ENCODE measurements at places on chromosomes 2 and 18.

GRCh38 chr2:22403748-22404147, 981.2 kb upstream of the KLHL29 start:
- DNase-seq: no peak

DNA sequence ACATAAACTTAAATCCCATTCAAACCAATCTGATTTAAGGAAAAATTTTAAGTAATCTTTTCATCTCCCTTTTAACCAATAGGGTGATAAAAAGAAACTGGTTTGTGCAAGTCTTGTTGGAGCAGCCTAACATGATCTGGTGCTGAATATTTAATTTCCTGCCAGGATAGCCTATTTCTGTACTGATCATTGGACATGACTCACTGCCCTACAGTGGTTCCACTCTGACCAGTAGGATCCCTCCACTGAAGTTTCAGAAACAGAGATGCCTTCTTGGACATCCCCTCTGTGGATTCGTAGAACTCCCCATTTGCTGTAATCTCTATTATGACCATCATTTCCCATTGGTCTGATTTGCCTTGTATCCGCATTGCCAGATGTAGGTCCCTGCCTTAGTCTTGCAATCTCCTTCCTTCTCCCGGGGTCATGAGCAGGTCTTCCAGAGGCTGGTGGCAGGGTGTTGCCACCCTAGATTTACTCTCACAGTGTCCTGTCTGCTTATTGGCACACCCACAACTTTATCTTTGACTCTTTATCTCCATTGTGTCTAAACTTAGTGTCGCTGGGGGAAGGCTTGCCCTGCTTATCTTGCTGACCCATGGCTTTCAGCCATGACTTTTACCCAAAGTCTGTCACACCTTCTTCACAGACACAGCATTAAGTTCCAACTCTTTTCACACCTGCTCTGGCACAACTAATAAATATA, 12.3 kb upstream of the SETBP1 start:
- no peak for DNase-seq

DNA sequence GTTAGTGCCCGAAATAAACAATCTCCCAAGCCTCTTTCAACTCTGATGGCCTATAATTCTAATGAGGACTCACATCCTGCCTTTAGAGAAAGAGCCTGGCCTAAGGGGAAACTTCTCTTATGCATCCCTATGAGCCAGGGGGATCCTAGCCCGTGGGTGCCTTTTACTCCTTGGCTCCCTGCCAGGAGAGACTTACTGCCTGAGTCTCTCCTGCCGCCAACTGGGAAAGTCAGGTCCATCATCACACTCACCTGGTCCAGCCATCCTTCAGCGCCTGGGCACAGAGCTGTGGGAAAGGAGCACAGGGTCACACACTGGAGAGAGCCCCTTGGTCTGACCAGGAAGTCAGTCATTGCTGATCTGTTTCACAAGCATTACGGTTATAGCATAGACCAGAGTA, 24.1 kb downstream of the ENOSF1 start:
- DNase-seq: peak; percentile 48

- DNase-seq: peak; percentile 69
Measured at GRCh38 chr18:25832001-25832604, 258.3 kb downstream of the SS18 start.

- DNase-seq: peak; percentile 44
Measured at GRCh38 chr2:71778514-71778913, 325.2 kb downstream of the DYSF start.

- no peak for DNase-seq
Measured at GRCh38 chr2:221437056-221437455, 135.0 kb downstream of the EPHA4 start.

DNA sequence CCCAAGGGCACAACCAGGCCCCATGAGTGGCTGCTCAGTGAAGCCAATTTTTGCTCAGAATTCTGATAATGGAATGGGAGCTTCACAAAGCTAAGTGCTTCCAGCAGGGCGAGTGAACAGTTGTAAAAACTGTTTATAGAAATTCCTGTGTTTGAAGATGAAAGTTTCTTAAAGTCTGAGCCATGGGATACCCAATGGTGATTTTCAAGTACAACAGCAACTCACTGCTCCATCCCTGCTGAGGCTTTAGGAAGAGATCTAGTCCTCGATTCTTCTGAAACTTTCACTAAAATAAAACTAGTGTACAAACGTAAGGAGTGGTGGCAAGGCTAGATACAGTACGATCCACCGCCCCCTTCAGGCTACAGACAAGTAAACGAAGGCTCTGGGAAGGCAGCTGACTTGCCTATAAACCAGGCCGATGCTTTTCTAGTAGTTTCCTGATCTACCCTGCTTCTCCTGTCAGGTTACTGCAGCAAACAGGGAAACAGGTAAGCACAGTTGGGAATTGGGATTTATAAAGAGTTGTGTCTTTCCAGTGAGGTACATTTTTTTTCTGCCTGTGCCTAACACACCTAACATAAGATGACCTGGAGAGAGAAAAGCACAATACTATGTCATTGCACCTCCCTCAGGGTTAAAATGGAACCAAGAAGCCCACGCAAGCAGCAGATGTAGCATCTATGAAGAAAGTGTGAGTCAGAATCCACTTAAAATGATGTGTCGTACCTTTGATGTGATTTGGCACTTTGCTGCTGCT, 108.7 kb downstream of the UXS1 start:
- peak; percentile 34 for DNase-seq

- DNase-seq: no peak
Measured at GRCh38 chr18:10145546-10145945, 231.7 kb downstream of the VAPA start.

DNA sequence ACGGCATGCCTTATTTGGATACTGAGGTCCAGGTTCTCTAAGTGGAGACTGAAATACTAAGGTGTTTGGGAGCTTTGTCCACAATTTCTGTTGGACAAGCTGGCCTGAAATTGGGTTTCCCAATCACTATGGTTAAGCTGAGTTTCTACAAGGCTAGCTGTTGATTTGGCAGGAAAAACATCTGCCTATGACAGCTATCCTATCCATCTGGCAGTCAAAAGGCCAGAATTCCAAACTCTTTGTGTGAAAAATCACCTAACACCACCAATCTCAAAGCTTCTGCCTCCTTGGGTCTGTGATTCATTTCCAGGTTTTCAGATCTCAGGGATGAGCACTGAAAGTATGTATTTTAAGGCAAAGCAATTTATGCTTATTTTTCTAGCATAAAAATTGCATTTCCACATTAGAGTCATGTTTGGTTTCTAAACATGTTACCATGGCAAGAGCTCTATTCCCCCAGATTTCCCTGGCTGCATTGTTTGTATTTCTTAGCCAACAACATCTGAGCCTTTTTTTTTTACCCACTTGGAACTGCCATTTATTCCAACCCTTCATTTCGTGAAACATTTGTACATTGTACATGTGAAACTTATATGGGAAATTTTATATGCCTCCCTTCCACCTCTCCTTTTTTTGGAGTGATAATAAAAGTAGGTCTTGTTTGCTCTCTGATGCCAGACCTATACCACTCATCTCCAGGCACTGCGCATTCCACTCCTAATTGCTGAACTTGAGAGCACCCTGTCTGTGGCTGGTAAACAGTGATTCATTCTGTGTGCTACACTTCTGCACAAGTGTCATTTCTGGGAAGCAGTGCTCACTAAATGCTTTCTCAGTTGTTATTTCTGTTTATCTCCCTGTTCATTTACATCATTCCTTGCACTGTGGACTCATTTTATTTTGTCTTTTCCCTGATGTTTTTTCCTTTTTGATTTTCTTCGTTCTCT, 15.9 kb upstream of the CCDC85A start:
- no peak for DNase-seq

GRCh38 chr18:9642799-9643462, 28.6 kb upstream of the PPP4R1 start:
- DNase-seq: peak; percentile 13

- no peak for DNase-seq
Measured at GRCh38 chr2:69271831-69272257, 115.2 kb downstream of the GFPT1 start.

GRCh38 chr2:1892529-1893250, 148.4 kb upstream of the PXDN start:
- no peak for DNase-seq

GRCh38 chr2:129483366-129483765, 496.1 kb upstream of the RAB6C start:
- no peak for DNase-seq

- no peak for DNase-seq
Measured at GRCh38 chr2:47026748-47027534, 111.3 kb upstream of the MCFD2 start.

DNA sequence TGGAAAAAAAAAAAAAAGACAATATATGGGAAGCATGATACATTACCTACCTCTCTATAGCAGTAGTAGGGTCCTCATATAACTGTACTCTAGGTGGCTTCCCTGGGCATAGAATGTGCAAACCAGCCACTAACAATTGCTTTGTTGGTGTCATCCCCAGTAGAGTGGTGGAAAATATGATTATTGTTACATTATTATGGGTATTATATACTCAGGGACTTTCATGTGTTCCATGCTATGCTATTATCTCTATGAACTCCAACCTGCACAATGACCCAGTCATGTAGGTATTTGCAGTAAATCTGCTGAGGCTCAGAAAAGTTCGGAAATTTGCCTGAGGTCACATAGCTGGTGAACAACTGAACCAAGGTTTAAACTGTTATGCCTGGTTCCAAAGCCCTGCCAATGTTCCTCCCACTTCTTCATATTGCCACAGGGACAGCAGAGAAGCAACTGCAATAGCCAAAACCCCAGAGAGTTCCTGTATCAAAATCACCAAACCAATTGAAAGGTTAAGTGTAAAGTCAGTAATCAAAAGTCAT, 52.6 kb upstream of the MAP4K4 start:
- DNase-seq: no peak

- DNase-seq: no peak
Measured at GRCh38 chr2:102439065-102439695, 16.2 kb downstream of the IL18RAP start.

DNA sequence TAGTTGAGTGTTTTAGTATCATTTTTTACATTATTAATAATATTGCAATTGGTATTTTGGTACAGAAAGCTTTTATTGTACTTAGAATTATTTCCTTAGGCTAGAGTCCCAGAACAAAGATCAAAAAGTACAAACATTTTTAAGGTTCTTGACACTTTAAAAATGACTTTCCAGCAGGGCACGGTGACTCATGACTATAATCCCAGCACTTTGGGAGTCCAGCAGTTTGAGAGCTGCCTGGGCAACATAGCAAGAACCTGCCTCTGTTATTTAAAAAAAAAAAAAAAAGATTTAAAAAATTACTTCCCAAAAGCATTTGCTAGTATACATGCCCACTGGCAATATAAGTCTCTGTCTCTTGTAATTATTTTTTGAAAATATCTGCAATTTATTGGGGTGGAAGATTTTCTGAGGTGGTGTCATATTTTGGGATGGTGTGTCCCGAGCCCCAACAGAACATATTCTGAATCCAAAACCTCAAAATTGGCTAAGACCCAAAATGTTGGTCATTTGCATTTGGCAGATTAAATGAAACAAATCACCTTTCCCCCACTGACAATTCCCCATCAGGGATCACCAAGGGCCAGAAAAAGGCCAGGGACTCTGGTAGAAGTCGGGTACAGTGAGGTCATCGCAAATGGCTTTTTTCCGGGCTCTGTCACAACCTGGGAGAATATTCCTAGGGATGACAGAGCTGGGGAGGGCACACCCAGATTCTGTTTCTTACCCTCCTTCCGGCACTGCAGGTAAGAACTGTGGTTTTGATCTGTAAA, 42.1 kb downstream of the NIFK start:
- no peak for DNase-seq

- no peak for DNase-seq
Measured at GRCh38 chr18:68234676-68235075, 480.2 kb downstream of the TMX3 start.

DNA sequence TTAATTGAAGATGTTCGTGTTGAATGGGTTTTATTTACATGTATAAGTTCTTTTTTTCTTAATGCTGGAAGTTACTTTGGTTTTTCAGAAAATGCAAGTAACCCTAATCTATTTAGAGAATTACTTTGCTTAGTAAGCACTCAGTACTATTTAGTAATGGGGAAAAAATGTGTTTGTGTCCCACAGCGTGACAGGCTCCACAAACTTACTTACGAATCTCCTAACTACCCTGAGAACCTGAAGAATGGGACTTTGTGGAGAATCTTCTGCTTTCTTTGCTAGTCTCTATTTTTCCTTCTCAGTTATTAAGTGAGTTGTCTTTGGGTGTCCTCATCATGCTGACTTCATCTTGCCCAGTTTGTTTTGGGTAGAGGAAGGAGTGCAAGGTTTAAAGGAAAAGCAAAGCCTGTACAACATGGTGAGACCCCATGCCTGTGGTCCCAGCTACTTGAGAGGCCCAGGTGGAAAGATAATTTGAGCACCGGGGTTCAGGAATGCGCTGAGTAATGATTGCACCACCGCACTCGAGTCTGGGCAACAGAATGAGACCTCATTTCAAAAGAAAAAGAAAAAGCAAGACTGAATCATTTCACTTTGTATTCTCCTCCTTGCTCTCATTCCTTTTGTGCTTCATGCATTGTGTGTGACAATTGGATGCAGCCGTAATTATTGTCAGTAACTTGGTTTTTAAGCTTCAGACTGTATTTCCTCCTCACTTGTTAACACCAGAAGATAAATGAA, 10.2 kb downstream of the NEDD4L start:
- DNase-seq: no peak

DNA sequence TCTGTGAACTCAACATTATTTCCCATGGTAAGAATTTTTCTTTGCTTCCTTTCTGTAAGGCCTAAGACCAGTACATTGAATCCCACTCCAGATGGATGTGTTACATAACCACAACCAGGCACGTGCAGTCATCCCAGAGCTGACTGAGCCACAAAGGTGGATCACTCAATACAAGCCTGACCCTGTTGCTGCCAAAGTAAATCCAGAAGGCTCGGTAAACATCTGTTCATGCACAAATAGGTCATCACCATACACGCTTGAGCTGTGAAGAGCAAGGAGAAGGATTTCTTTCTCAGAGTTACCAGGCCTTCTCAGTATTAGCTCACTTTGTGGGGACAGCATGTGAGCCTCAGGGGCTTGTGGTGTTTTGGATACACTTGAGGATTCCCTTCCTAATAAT, 791.4 kb upstream of the FANCL start:
- DNase-seq: no peak

GRCh38 chr2:9769171-9770005, 73.9 kb upstream of the TAF1B start:
- DNase-seq: no peak

GRCh38 chr2:179455824-179456223, 191.2 kb upstream of the SESTD1 start:
- DNase-seq: no peak

DNA sequence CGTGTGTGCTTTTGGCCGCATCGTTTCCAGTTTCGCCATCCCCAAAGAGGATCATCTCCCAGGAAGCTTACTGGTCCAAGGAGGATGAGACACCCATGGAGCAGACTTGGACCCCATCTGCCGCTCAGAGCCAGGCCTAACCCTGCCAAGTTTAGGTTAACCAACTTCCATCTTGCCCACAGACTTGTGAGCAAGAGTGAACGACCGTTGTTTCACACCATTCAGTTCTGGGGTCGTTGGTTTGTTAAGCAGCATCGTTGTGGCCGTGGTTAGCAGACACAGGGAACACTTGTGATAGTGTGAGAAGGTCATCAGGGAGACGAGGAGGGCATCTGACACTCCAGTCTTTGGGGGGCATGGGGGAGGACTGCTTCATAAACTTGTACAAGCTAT, 15.1 kb downstream of the IL1R2 start:
- DNase-seq: no peak

Measured in SJCRH30 (cell line).